ENCODE measurements at places on chromosomes 1 and 21.

GRCh38 chr1:226432586-226433340, 24.9 kb upstream of the PARP1 start:
- no peak for DNase-seq

- DNase-seq, result peak; percentile 17
Observed at GRCh38 chr1:31587720-31588423, 11.6 kb downstream of the TINAGL1 start.

DNA sequence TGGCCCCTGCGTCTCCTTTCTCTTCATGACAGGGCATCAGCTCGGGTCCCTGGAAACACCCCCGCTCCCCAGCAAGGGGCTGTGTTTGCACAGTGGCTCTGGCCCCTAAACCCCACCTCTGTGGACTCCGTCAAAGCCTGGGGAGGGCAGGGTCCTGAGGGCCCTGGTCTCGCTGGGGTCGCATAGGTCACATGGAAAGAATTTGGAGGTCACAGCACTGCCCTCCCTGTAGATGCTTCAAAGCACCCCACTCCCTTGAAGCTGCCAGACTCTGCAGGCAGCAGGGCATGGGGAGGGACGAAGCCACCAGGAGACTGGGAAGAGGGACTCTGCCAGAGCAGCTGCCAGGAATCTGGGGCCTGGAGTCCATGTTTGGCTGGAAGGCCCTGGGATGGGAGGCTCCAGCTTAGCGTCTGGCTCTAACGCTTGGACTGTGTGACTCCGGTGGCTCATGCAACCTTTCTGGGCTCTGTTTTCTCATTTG, 36.6 kb upstream of the ECE1 start:
- no peak for DNase-seq

DNA sequence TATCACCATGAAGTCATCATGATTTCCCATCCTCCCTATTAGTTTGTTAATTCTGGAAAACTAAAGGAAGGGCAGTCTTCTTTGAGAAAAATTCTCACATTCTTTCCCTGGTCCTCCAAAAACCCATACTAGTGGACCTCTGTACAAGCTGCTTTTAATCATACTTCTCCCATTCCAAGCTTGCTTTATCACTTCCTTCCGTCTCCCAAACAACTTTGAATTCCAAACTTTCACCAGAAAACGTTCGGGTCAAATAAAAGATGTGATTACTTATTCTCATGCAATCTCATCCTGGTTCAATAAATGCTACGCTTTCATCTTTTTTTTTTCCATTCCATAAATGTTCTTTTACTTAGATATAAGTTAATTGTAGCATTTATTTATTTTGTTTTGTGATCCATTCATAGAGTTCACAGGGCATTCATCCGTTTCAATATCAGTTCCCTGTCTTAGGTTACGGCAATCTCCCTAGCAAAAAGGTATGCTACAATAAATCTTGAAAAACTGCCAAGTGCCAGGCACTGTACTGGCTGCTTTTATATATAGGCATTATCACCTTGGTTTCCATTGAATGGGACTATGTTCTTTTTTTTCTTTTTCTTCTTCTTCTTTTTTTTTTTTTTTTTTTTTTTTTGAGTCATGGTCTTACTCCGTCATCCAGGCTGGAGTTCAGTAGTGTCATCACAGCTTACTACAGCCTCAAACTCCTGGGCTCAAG, 100.2 kb upstream of the GREM2 start:
- DNase-seq, result no peak

GRCh38 chr21:40886931-40887330, 40.0 kb upstream of the DSCAM start:
- no peak for DNase-seq

GRCh38 chr1:235027076-235027861, 101.4 kb downstream of the TOMM20 start:
- no peak for DNase-seq

- no peak for DNase-seq
Observed at GRCh38 chr1:231738554-231738953, 112.0 kb downstream of the DISC1 start.

DNA sequence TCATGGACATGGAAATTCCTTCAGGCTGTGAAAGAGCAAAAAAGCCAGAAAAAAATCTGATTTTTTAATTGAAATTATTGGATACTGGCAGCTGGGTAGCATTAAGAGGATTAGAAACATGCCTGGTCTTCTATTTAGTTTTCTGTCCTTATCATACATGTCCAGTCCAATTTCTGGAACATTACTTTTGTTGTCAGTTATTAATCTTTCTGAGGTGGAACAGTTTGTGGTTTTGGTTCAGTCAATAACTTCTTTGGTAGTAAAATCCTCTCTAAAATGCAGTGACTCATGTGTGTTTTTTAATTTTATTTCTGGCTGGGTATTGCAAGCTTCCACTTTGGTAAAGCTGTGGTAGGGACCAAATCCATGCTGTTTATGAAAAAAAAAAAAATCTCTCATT, 687.0 kb upstream of the ADGRL2 start:
- DNase-seq, result no peak

GRCh38 chr1:64546013-64546412, 76.1 kb downstream of the CACHD1 start:
- no peak for DNase-seq

DNA sequence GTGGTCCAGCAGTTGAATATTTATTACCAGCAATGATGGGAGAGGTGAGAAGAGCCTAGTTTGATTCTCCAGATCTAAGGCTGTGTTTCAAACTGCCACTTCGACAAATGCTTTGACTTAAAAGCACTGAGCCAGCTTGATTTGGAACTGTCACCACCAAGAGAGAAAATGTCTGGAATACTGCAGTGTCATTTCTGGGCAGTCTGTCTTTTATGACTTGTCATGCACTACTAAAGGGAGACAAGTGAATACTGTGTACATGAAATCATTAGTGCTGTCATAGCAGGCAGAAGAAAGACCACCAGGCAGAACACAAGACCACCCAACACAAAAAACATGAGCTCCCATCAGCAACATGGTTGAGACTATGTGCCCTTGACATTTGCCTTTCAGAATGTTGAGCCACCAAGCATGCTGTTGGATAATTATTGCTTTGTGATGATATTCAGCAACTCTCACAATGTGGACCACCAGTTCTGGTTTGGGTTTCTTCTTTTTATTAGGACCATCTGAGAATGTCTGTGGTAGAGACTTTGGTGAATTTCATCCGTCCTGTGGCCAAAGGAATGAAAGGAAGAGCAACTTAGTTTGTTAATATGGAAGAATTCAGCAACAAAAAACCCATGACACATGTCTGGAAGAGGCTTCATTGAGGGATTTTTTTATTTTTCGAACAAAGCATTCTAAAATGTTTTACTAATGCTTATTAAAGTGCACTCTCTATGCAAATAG, 125.8 kb downstream of the NTMT2 start:
- no peak for DNase-seq

- DNase-seq, result no peak
Observed at GRCh38 chr1:208944981-208945451, 638.5 kb upstream of the CAMK1G start.

GRCh38 chr1:109502364-109502851, 7.1 kb downstream of the AMIGO1 start:
- no peak for DNase-seq

GRCh38 chr1:25006770-25007169, 76.7 kb upstream of the RUNX3 start:
- no peak for DNase-seq

GRCh38 chr1:206516728-206516990, 9.3 kb downstream of the RASSF5 start:
- DNase-seq, result no peak

DNA sequence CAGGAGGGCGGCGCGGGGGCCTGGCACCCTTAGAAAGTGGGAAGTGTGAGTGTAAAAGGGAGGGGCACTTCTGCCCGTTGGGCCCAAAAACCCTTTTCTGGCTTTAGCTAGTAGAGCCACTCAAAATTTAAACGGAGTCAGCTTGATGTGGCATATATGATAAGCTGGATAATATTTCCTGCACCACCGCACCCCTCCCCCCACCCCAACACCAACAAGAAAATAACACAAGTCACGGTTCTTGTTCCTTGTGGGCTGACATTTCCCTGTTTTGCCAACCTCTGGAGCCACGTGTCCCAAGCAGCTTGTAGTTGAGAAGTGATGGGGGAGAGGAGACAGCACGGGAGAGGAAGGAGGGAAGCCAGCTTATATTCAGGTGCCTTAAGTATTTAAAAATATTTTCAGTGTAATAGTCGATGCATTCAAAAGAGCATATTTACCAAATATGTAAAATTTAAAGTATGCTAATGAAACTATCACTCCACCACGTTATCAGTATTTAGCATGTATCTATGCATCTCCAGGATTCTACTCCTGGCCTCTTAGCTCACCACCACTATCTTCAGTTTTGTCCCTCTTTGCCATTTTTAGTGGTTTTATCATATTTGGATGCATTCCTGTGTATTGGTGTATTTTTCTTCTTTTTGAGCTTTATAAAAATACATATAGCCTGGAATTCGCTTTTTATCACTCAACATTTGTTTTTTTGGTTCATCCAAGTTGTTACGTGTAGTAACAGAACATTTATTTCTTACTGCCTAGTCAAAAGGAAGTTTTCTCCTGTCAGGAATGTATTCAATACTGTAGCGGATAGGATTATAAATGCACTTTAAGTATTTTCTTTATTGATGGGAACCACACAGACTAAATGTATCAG, 773 bp upstream of the DDX59 start:
- no peak for DNase-seq

GRCh38 chr1:6461051-6461530, 4.9 kb downstream of the TNFRSF25 start:
- no peak for DNase-seq

DNA sequence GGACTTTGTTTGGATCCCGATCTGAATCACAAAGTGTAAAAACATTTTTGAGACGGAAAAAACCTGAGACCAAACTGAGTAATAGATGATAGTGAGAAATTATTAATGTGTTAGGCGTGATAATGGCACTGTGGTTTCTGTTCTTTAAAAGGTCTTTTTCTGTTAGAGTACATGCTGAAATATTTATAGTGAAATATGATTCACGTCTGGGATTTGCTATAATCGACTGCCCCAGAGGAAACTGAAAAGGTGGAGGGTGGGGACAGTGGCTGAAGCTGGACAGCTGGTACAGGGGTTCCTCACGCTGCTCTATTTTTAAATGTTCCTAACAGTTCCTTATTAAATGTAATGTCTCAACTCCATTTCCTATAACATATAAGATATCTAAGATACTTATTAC, 11.2 kb downstream of the URB1 start:
- no peak for DNase-seq

DNA sequence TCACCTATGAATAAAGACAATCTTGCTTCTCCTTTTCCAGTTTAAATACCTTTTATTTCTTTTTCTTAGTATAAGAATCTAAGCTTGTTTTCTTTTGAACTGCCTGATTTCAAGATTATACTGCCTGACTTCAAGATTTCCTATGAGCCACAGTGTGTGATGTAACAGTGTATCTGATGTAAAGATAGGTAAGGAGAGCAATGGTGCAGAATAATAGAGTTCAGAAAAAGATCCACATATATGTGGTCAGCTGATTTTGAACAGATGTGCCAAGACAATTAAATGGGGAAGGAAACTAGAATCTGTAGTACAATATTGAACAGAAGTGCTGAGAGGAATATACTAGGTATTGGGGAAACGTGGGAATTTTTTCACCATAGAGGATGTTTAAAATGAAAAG, 21.0 kb downstream of the EXO1 start:
- no peak for DNase-seq

DNA sequence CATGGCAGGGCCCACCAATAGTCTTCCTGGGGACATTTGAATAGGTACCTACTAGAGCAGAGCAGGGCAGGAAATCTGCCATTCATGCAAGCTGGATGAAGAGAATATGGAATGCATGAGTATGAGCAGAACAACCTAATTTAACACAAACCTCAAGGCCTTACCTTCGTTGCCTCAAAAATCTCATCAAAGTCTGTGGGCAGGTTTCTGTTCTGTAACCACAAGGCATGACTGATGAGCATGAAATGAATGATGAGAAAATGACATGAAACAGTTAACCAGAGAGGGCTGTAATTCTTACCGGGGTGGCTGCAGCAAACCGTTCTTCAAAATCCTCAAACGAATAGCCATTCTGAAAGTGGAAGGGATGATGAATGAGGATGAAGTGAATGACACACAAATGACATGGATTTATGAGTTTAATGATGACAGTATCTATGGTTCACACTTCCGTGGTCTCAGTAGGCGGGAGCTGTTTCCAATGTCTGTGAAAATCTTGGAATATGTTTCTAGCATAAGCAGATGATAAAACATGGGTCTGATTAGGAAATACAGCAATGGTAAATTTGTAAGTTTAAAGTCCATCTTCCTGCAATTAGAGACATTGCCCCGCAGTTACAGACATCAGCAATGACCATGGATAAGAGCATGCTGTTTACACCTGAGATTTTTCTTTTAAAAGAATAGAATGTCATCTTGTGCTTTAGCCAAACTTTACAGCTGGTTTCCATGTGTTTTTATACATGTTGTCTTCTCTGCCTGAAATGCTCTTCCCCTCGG, 67.6 kb upstream of the C8B start:
- DNase-seq, result no peak

- no peak for DNase-seq
Observed at GRCh38 chr1:97094247-97094972, 372.8 kb downstream of the PTBP2 start.

- no peak for DNase-seq
Observed at GRCh38 chr1:221451741-221452140, 290.1 kb downstream of the DUSP10 start.

- DNase-seq, result no peak
Observed at GRCh38 chr1:161131523-161132409, 701 bp downstream of the DEDD start.

- no peak for DNase-seq
Observed at GRCh38 chr21:36689324-36689723, 9.6 kb upstream of the SIM2 start.

DNA sequence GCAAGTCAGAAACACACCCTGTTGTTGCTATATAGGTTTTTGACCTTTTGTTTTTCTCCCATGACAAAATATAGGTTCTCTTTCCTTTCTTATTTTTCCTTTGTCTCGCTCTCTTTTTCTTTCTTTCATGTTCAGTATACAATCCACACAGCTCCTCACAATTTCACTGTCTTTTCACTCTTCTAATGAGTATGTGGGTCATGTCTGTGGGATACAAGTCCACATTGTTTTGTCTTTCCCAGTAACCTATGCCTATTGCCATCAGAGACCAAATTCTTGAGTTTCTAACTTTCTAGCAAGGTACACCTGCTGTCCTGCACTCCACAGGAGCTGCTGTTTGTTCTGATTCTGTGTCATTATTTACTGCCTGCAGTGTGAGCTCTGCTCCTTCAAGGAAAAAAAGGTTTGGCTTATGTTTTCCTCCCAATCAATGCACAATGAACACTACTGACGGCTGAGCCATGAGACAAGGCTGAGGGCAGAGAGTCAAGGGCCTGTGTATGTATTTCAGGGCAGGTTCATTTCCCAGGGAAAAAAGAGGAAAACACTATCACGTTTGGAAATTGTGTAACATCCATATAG, 453.8 kb downstream of the NEGR1 start:
- DNase-seq, result no peak
